GM04504 (cell line): ENCODE measurements at places on chromosomes 4 and X.

DNA sequence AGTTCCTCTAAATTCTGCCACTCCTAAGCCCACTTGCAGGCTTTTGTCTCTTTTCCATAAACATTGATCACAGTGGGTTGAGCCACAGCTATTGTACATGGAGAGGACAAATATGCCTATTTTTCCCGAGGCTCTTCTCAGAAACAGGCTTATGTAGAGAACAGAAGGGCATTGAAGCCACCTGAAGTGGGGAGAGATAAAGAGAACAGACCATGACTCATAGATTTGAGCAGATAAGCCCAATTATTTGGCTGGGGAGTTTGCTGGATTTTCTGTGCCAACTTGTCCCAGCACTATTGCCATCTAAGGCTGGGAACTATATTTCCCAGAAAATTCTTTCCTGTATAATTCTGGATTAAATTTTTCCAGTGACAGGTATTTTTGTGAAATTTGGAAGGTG lies 446.1 kb upstream of the RPS6KA3 start:
- no peak for DNase-seq

DNA sequence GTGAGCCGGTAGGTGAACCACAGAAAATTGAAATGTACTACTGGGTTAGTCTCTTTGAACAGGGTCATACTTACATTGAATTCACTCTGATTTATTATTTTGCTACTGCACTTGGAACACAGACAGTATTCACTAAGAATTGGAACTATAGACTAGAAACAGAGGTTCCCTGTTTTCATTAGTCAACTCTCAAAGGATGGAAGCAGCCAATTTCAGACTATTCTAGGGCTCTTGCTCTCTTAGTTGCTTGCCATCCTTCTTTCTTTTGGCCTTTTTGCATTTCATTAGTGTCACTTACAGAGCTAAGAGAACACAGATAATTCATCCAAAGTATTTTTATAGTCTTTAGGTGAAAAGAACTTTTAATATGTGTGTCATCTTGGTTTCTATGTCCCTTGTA lies 52.6 kb downstream of the SHROOM3 start:
- DNase-seq = no peak

DNA sequence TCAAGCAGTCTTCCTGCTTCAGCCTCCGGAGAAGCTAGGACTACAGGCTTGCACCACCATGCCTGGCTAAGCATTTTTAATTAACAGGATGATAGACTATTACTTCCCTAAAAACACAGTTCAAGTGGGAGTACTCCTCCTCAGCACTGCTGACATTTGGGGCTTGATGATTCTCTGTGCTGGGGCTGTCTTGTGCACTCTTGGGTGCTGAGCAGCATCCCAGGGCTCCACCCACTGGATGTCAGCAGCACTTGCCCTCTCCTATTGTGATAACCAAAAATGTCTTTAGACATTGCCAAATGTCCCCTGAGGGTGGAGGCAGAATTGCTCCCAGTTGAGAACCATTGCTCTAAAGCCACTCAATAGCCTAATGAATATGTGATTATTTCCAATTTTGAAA lies 60.4 kb downstream of the CLCN4 start:
- no peak for DNase-seq

GRCh38 chrX:64642482-64642881 lies 247.2 kb upstream of the MTMR8 start:
- no peak for DNase-seq

DNA sequence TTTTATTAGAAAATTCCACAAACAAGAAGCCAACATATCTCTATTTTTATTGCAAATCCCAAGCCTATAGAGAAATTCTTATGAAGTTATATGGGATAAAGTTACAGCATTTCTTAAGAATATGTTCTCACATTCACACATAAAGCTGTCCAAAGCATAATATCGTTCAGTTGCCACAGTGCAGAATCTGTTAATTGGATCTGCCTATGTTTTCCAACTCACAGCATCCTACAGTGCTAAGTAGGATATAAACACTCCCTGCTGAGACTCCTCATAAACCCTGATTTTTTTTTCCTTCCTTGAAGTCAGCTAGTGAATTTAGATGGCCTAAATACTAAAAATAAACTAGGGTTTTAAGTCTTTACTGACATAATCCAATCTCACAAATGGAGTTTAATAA lies 307.9 kb downstream of the PDGFC start:
- DNase-seq = no peak

DNA sequence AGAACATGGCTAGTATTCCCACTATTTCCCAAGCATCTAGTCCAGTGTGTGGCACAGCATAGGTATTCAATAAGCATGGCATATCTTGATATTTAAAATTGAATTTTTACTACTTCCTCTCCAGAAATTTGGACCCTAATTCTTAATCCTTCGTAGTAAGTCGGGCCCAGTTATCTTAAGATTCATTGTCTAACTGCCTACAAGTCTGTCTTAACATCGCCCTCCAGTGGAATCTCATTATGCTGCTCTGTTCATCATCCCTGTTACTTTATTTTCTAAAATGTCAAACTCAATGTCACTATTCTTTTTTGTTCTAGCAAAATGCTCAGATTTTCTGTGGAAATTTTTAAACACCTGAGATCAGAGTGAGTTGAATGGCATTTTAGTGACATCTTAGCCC lies 606.2 kb downstream of the KLHL13 start:
- no peak for DNase-seq

GRCh38 chr4:122643257-122643656 lies 22.4 kb upstream of the IL21 start:
- DNase-seq = no peak

- DNase-seq = no peak
Observed at GRCh38 chrX:130086447-130087206, 23.7 kb downstream of the ELF4 start.

- no peak for DNase-seq
Observed at GRCh38 chr4:15500701-15501100, 31.0 kb downstream of the CC2D2A start.

- DNase-seq = no peak
Observed at GRCh38 chr4:154720123-154720522, 23.7 kb upstream of the LRAT start.

DNA sequence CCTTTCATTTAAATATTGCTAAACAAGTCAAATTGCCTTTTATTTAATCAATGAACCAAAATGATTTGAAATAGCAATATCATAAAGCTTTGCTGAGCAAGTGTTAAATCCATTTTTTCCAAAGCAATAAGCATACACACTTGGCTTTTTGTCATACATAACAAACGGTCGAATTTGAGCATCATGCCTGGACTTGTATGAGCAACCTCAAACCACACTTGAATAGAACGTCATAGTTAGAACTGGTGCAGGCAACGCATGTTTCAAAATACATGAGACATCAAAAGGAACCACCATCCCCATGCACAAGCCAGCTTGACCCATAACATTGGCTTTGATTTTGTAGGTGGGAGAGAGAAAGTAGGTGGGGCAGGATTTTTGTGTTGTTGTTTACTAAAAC lies 812.3 kb upstream of the FRG1 start:
- no peak for DNase-seq

DNA sequence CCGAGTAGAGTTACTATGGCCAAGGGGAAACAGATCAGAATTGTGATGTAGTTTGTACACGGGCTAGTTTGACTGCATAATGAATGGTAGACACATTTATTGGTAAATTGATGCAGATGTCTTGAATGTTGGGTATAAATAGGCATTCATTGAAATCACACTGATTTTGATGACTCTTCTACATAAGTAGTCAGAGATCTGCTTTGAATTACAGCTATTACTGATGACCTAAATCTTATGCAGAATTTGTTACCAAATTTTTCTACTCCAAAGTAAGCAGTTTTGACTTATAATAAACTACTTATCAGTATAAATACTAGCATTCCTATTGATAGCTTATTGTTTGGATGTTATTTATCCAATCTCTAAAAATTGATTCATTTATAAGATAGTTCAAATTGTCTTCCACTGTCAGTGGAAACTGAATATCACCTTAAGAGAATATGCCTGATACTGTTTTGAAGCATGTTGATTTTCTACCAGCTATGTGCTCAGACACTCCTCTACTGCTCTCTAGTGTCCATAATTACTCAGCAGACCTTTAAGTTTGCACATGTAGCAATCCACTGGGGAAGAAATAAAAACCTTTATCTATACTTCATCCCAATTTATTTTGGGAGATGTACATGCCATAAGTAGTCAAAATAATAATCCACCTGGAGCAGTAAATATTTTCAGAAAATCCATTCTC lies 120.3 kb downstream of the RASL11B start:
- DNase-seq = no peak

DNA sequence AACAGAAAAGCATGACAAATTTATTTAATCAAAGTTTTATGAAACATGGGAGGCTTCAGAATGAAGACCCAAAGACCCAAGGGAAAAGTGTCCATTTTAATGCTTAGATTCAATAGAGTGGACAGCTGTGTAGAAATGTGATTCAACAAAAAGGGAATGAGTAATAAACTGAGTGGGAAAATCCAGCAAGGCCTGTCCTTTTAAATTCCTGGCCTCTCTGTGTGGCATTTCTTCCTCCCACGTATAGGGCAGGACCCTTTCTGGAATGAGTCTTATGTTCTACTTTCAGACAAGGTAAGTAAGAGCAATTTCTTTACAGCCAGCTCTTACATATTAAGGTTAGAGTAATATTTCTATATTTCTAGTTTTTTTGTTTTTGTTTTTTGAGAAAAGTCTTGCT lies 14.5 kb downstream of the AASDH start:
- no peak for DNase-seq

- DNase-seq = no peak
Observed at GRCh38 chr4:169861593-169861992, 103.8 kb upstream of the HPF1 start.

GRCh38 chr4:35966566-35966965 lies 277.7 kb downstream of the ARAP2 start:
- DNase-seq = no peak

DNA sequence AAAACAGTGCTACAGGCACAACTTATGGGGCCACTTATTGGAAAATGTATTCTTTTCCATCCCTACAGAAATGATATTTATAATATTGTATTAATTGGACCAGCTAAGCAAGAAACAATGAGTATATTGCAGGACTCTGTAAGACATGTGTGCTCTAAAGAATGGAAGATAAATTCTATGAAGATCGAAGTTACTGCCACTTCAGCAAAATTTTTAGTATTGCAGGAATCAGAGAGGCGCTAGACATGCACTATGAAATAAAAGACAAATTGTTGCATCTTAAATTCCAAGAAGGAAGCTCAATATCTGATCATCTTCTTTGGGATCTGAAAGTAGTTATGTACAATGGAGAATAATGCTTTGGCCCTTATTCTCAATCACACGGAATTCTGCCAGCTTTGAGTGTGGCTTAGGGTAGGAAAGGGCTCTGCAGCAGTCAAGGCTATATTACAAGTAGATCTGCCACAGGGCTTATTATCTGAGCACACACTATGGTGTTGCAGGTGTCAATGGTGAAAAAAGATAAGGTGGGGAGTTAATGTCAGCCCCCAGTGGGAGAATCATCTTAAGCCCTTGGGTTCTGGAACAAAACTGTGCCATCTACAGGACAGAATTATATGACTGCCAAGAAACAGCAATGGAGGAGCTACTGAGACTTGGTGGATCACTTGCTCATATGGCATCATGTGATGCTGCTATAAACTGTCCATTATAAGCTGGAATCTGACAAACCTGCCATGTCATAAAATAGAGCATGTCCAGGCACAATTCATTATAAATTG lies 334.0 kb upstream of the NDST3 start:
- no peak for DNase-seq

- DNase-seq = no peak
Observed at GRCh38 chrX:97328853-97329390, 445.2 kb downstream of the RPA4 start.

DNA sequence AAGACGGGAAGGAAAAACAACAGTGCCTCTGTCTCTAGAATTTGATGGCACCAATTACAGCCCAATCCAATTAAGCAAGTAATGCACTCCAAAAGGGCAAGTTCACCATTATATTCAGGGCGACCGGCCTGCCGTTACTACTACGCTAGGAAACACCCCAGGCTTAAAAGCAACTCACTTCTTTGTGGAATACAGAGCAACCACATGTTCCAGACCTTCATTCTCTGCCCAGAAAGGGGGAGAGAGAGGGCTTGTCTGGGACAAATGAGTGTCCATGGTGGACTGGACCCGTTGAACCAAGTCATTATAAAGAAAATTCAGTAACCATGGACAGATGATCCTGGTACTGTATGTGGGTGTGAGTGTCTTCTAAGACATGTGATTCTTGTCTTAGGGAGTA lies 1.6 kb downstream of the KDR start:
- no peak for DNase-seq

- DNase-seq = no peak
Observed at GRCh38 chr4:174828845-174829701, at the start of gene GLRA3. TSS of gene GLRA3 (minus strand) at chr4:174829247. CDS start at chr4:174828811, 436 bp downstream.

DNA sequence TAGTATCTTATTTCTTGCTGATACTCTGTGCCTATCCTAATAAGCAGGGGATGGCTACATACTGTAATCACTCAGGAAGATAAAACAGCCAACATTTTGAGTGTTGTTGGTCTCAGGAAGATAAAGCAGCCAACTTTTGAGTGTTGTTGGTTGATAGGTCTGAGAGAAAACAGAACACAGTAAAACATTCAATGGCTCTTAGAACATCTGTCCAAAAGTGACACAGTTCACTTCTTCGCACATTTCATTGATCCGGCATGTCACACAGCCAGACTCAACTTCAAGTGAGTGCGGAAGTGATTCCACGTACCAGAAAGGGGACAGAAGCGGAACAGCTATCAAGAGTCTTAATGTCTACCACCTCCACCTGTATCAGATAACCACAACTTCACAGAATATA lies 87.3 kb upstream of the DMD start:
- no peak for DNase-seq

DNA sequence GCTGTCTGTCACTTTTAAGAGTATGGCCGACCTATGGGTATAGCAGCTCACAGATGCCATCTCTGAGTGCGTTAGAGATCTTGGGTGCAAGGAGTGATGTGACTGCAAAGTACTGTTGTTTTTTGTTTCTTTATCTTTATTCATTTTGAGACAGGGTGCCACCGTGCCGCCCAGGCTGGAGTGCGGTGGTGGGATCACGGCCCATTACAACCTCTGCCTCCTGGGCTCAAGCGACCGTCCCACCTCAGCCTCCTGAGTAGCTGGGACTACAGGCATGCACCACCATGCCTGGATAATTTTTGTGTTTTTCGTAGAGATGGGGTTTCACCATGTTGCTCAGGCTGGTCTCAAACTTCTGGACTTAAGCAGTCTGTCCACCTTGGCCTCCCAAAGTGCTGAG lies 71.4 kb downstream of the CCKAR start:
- no peak for DNase-seq

GRCh38 chrX:16119353-16120220 lies 3.8 kb upstream of the GRPR start:
- DNase-seq = no peak
